Hypothalamus (tissue), 51 donors: ENCODE measurements at places on chromosomes 7 and 10.

DNA sequence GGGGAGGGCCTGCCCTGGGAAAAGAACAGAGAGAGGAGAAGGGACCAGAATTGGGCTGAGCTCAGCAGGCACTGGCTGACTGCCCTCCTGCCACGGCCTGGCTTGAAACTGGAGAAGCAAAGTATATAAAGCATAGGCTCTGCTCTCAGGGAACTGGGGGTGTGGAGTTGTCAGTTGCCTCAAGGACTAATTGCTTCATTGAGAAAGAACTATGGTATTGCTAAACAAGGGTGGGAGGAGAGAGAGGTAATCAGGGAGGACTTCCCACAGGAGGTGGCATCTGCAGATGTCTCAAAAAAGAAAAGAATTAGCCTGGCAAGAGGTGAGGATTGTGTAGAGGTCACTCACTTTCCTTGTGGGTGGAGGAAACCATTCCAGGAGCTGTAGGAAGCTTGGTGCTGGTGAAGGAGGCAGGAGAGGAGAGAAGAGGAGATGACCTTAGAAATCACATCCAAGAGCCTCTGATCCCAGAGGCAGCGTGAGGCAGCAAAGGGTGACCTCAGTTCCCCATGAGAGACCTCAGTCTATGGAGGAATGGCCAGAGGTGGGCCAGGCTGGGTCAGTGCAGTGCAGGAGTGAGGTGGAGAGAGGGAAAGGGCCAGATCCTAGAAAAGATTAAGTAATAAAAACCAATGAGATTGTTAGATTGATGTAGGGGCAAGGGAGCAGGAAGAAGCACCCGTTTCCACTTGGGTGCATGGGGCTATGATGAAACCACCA is 2.4 kb downstream of the PILRB start:
- no peak for DNase-seq

- DNase-seq: no peak
Measured at GRCh38 chr7:85125651-85126131, 61.2 kb downstream of the SEMA3D start.

DNA sequence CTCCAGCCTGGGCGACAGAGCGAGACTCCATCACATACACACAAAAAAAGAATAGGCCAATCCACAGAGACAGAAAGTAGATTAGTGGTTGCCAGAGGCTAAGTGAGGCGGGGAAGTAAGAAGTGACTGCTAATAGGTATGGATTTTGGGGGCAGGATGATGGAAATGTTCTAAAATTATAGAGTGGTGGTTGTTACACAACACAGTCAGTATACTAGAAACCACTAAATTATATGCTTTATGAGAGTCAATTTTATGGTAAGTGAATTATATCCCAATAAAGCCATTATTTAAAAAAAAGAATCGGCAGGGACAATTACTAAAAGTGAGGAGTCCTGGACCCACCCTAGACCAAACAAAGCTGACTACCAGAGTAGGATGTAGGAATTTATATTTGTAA is 24.3 kb downstream of the DENND2A start:
- no peak for DNase-seq

- DNase-seq: no peak
Measured at GRCh38 chr10:113236998-113237397, 287.0 kb downstream of the TCF7L2 start.

GRCh38 chr10:96618653-96619052 is 31.8 kb upstream of the TM9SF3 start:
- no peak for DNase-seq

GRCh38 chr10:52359441-52359840 is 45.4 kb downstream of the DKK1 start:
- no peak for DNase-seq

DNA sequence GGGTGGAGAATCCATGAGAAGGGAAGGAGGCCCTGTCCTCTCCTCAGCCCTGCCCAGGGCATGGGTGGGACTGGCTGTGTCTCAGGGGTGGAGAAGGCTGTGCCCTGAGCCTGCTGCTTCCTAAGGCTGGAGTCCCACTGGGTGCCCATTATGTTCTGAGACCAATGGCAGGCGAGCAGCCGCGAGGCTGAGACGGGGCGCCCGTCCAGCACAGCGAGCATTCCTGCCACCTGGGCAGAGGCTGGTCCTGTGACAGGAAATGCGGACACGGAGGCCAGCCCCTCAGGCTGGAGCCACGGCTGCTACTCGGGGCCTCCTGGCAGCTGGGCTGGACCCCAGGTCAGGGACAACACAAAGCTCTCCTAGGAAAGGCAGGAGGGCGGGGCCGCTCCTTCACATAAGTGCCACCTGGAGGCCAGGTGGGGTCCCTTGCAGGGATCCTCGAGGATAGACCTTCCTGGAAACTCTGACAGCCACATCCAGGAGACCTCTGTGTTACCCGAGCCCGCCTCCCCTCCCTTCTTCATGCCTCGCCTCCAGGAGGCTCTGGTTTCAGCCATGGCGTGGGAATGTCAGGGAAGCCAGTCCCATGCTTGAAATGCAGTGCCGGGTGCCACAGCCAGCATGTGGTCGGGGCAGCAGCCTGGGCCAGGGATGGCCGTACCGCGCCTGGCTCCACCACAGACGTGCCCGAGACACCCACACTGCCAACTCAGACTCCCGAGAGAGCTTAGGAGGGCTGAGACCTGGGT is 173.9 kb downstream of the USP6NL start:
- DNase-seq: no peak

DNA sequence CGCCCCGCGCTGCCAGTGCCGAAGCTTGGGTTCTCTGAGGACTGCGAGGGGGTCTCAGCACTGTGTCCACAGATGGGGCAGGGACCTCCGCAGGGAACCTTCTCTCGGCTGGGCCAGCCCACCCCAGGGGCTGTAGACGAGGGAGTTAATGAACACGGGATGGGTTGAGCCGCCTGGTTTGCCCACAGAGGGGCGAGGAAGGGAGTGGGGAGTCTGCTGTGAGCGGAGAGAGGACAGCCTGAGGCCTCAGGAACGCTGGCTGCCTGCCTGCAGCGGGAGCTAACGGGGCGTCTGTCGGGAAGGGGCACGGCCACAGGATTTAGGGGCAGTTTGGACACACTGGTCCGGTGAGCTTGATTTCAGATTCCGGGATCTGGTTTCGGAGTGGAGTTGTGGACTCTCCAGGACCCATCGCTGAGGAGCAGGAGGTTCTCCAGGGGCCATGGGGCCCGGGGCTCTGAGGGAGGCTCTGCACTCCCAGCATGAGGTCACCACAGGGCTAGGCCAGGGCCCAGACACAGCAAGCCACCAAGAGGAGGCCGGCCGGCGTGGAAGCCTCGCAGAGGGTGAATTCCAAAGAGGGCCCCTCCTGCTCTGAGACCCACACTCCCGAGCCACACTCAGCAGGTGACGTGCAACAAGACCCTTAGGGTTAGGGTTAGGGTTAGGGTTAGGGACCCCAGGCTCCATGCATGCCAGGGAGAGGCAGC is 19.0 kb upstream of the FAM20C start:
- DNase-seq: no peak

DNA sequence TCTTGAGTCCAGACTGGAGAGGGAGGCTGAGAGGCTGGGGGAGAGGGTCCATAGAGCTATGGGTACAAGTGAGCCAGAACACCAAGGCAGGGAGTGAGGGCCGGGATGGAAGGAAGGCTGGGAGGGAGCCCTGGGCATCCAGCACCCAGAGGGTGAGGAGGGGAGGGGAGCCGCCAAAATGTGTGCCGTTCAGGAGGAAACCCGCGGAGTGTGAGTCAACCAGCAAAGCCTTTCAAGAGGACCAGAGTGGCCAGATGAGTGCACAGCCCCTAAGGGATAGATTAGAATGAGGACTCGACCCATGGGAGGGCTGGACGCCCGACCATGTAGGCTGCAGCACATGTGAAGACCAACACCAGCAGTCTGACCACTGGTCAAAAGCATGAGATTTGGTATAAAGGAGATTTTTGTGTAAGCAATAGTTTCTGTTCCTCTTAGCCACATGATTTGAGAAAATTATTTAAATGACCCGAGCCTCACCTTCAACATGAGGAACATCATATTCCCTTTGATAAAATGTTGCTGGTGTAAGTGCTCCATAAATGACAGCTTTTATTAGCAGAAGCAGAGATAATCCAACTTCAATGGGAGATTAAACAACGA is 179.7 kb upstream of the GRB10 start:
- no peak for DNase-seq

DNA sequence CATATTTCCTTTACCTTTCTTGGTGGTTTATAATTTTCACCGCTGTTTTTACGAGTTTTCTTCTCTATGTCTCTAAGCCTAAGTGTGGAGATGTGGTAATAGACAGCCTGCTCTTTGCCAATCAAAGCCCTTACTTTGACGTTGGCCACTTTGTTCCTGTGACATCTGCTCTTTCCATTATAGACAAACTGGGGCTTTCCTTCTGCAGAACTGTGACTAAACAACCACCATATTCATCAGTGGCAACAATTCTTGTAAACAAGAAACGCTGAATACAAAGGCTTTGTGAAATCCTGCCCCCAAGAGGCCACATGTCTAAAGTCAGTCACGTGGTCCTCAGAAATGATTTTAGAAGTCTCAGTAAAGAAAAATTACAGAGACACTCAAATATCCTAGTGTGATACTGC is 59.6 kb upstream of the CAPZA2 start:
- DNase-seq: no peak

GRCh38 chr10:86647773-86648703 is 6.3 kb upstream of the OPN4 start:
- no peak for DNase-seq

DNA sequence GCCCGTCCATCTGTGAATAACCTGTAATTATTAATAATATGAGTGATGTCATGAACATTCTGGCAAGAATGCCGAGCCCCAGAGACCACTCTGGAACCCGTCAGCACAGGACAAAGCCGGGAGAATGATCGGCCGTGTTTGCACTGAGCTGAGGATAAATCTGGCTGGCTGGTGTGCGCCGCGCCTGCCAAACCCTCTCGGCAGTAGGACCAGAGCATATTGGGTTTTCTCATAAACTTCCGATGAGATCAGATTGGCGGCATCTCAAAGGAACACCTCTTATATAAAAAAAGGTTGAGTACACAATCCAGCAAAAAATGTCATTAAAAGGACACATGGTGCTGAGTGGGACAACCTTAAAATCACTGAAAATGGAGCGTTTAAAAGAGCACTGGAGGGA is 296.0 kb upstream of the MKI67 start:
- no peak for DNase-seq

GRCh38 chr7:158754746-158755444 is 50.3 kb upstream of the NCAPG2 start:
- DNase-seq: no peak

- no peak for DNase-seq
Measured at GRCh38 chr7:112929421-112929820, 139.2 kb upstream of the TMEM168 start.

DNA sequence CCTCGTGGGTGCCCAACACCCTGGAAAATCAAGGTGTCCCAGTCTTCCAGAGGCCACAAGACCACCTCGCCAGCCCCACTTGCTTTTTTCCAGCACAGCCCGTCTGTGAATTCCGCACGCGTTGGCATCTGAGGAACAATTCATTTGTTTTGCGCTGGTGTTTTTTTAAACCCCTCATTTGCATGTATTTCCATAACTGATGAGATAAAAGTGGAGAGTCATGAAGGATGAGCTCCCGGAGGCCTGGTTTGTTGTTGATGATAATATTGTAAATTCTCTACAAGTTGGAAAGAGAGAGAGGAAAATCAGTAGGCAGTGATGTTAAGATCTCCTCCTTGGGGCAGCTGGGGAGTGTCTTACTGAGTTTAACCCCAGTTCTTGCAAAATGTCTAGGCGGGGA is 34.6 kb downstream of the SLC29A3 start:
- no peak for DNase-seq

- no peak for DNase-seq
Measured at GRCh38 chr7:19224951-19225350, 79.7 kb upstream of the FERD3L start.
